ENCODE measurements at places on chromosomes 7 and 10. TPM values are rescaled to one million over a fixed set of nuclear protein-coding genes. Genes with fewer than 3 reads are reported as not detected.

TYW1B gene
- 4.3 TPM for total RNA-seq

FKBP14 gene
- total RNA-seq, result 55.4 TPM

DPY19L1 gene
- 49.1 TPM for total RNA-seq

MACC1 gene
- 3.1 TPM for total RNA-seq

HOXA1 gene
- 1.9 TPM for total RNA-seq

DNA sequence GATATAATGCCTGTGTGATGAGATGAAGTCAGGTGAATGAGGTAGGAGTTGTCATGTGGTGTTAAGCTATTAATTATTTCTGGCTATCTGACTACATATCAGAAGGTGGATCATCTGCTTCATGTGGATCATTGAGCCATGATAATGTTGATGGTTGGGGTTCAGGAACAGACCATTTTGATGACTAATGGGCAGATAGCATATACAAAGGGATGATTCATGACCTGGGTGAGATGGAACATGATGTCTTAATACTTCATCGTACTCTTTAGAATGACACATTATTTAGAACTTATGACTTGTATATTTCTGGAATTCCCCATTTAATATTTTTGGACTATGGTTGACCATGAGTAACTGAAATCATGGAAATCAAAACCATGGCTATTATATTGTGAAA is 155.1 kb downstream of the OR13A1 start:
- DNase-seq, result no peak

- DNase-seq, result no peak
These were observed 30.1 kb downstream of the JCAD start for GRCh38 chr10:30029164-30029871.

- no peak for DNase-seq
These were observed 199.6 kb upstream of the SEMA3A start for GRCh38 chr7:84394219-84394618.

DNA sequence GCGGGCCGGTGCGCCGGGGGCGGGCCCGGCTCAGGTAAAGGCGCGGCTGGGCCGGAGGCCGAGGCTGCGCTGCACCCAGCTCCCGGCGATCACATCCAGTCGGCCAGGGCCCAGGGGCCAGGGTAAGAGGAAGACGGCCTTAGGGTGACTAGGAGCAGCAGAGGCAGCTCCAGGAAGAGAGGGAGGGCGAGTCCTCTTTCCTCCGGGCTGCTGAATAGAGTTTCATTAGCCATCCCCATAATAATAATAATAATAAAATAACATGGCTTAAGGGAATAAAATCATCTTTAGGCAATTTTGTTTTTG is 44.8 kb upstream of the CDK1 start:
- DNase-seq, result no peak

DNA sequence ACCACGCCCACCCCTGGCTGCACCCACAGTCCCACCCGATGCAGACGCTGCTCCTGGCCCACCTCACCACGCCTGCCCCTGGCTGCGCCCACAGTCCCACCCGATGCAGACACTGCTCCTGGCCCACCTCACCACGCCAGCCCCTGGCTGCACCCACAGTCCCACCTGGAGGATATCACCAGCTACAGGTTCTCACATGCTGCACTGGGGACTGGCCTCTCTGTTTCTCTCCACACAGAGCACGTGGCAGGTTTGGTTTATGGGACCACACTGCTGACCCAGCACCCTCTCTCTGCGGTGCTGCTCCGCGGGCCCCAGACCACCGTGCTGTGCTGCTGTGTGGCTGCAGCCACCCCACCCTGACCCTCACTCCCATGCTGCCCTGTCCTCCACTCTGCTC is 120.9 kb downstream of the VIPR2 start:
- no peak for DNase-seq

- DNase-seq, result peak; percentile 35
These were observed 973 bp downstream of the CAMK1D start for GRCh38 chr10:12350167-12350872.

- DNase-seq, result peak; percentile 99
These were observed 253.2 kb upstream of the INHBA start for GRCh38 chr7:41955893-41956675.

DNA sequence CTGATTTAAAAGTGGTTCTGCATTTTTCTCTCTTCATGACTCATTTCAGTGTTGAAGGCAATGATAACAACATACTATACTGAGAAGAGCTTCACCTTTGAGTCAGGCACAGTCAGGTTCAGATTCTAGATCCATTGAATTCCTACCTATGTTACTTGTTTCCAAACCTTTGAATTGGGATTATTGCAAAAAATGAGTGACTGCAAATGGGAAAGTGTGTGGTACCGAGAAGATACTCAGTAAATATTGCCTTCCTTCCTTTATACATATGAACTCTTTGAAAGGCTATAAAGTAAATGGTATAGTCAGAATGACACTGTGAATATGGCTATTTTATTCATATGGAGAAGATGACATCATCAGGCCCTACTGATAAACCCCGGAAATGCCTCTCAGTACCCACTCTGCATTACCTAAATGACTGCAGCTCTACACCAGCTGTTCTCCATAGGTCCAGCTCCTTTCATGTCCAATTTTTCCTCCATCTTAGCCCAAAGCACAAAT is 66.7 kb upstream of the FGL2 start:
- no peak for DNase-seq

DNA sequence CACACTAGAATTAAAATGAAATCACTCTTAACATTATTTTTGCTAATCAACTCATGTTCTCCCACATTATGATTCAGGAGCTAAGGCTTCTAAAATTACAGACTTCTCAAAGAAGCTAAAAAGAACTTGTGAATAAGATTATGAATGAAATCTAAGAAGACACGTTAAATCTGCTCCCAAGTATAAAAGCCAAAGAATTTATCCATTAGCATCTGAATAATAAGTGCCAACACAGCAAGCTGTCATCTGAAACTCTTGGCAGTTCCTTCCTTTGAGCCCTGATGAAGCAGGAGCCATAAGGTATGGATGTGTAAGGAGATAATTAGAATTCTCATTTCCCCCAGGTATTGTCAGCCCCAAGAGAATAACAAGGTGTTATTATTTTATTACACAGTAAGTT is 50.3 kb downstream of the TPK1 start:
- no peak for DNase-seq

- no peak for DNase-seq
These were observed 8.1 kb upstream of the TBRG4 start for GRCh38 chr7:45119550-45119949.

GRCh38 chr10:43972976-43973647 is 324.4 kb upstream of the ZNF32 start:
- DNase-seq, result no peak

GRCh38 chr7:55977831-55978230 is 13.4 kb downstream of the NIPSNAP2 start:
- DNase-seq, result peak; percentile 7

GRCh38 chr7:18521945-18522566 is 26.5 kb downstream of the HDAC9 start:
- no peak for DNase-seq

DNA sequence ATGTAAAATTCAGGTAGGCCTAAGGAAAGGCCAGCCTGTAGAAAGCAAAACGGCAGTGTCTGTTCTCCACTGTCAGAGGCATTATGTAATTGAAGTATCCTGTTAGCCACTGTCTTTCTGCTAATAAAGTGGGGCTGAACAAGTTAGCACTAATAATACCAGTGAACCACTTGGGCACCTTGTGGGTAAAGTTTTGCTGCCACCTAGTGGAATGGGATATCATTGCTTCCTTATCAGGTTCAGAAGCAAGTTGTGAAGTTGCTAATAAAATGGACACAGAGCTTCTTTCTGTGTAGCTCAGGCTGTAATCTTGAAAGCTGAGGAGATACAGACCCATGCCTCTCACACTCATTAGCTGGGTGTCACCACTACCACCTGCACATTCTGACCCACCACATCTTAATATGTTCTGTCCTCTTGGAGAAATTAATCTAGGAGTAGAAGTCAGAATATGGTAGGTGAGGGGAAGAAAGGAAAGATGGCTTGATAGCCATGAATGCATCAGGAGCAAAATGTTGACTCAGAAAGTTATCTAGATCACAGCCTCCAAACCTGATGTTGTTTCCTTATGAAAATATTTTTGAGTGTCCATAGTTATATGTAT is 175.1 kb downstream of the SEPTIN7 start:
- peak; percentile 73 for DNase-seq

- DNase-seq, result no peak
These were observed 96.8 kb upstream of the SAMD8 start for GRCh38 chr10:75014516-75015230.

DNA sequence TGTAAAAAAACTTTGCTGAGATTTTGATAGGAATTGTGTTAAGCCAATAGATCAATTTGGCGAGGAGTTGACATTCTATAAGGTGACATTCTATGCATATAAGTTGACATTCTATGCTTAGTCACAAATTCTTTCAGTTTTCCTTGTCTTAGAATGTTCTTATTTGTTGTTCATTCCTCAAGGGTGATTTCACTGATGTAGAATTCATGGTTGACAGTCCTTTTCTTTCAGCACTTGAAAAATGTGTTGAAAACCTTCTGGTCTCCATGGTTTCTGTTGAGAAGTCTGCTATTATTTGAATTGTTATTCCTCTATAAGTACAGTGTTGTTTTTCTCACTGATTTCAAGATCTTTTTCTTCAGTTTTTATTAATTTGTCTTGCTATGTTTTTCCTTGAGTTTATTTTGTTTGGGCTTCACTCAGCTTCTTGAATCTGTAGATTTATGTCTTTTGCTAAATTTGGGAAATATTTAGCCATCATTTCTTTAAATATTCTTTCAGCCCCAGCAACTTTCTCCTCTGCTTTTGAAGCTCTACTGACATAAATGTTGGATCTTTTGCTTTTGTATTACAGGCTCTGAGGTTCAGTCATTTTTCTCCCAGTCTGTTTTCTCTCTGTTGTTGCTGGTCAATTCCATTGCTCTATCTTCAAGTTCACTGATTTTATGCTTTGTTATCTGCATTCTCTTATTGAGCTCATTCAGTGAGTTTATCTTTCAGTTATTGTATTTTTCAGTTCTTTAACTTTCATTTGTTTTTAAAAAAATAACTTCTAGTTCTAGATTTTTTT is 154.9 kb downstream of the SDK1 start:
- DNase-seq, result no peak

DNA sequence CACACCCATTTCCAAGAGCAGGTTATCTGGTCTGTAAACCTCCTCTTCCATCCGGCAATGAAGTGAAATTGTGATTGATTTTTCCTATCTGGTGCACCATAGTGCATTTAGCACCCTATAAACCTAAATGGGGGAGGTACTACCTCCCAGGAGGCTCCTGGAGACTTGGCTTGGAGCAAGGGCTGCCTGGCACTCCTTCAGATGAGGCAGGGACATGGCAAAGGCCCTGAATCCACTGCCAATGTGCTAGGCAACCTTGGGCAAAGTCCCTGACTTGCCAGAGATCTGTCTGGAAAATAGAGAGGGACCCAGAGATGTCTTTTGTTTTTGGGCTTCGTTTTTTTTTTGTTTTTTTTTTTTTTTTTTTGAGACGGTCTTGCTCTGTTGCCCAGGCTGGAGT is 6.7 kb upstream of the GRID1 start:
- no peak for DNase-seq

- DNase-seq, result no peak
These were observed 26.9 kb upstream of the TMEM213 start for GRCh38 chr7:138770904-138771303.

GRCh38 chr7:48111596-48111995 is 22.5 kb downstream of the UPP1 start:
- DNase-seq, result no peak
